Ovary (tissue), 10 donors: ENCODE measurements at places on chromosomes 1 and 21. TPM values are rescaled to one million over a fixed set of nuclear protein-coding genes. Genes with fewer than 3 reads are reported as not detected.

DNA sequence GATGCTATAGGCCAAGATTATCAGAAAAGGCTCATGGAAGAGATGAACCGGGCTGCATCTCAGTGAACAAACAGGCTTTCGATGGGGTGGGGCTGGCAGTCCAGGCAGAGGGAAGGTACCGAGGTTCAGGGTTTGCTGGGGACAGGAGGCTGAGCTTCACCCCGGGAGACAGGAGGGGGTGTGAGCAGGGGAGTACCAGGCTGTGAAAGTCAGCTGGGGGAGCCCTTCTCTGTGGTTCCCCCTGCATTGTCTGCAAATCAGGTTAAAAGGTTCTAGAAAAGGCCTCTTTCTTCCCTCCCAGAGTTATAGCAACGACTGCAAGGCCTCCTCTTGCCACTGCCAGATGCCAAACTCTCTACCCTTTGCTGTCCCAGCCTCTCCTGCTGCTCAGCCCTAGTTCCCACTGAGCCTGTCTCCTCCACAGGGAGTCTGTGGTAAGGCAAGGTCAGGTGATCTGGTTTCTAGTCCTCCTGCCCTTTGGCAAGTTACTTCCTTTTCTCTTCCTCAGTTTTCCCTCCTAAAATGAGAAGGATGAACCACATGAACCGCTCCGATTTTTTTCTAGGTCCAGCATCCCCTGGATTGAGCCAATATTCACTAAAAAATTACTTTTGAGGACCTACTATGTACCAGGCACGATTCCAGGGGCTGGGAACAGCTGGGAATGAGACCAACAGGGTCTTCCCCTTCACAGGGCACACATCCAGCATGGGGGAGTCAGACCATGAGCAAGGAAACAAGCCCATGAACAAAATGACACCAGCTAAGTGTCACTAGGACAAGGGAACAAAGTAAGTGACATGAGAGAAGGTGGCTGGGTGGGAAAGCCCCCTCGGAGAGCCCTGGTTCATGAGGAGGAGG is 7.2 kb downstream of the LAD1 start:
- no peak for DNase-seq

- no peak for DNase-seq
Observed at GRCh38 chr1:198771563-198772153, 132.8 kb downstream of the PTPRC start.

DNA sequence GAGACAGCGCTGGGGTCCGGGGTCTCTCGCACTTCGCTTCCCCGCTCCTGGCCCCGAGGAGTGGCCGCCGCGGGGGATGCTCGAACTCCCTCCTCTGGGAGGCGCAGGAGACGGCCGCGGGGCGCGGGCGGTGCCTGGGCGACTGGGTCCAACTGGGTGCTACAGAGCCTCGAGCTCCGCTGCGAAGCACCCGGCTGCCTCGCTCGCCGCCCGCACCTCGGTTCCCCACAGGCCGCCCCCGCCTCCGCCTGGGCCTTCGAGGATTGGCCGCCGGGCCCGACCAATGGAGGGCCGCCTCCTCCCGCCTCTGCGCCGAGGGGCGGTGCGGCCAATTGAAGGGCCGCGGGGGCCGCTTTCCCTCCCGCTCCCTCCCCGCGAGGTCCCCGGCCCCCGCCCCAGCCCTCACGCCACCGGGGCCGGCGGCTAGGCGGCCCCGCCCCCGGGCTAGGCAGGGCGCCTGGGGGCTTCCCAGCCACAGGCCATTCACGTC is at the start of gene CNN3:
TSS of gene CNN3 (minus strand) at position 196 of the 490 bp plus-strand sequence. CDS start 216 bp downstream, outside the sequence.
- DNase-seq = peak; percentile 96

GRCh38 chr1:8989821-8990220 is 36.4 kb downstream of the SLC2A7 start:
- DNase-seq = no peak

DNA sequence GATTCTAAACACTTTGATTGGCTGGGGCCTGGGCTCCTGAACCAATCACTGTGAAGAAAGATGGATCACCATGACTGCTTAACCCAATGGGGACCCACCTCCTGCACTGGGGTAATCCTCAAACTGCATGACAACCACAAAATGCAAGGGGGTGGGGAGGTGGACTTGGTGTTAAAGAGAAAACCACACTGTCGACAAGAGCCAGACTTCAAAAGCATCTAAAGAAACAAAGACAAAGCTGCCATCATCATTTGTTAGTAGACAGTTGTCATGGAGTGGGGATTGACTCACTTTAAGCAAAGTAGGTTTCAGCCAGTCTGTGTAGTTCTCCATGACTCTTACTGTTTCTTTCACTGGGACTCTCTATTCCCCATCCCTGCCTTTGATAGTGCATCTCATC is 433.8 kb downstream of the PLPP3 start:
- no peak for DNase-seq

Gene ILDR2
- total RNA-seq = 0.15 TPM

Gene FBXO2
- total RNA-seq = 5.4 TPM

Gene C1orf94
- total RNA-seq = not detected
